ENCODE measurements at places on chromosomes 3 and 15.

DNA sequence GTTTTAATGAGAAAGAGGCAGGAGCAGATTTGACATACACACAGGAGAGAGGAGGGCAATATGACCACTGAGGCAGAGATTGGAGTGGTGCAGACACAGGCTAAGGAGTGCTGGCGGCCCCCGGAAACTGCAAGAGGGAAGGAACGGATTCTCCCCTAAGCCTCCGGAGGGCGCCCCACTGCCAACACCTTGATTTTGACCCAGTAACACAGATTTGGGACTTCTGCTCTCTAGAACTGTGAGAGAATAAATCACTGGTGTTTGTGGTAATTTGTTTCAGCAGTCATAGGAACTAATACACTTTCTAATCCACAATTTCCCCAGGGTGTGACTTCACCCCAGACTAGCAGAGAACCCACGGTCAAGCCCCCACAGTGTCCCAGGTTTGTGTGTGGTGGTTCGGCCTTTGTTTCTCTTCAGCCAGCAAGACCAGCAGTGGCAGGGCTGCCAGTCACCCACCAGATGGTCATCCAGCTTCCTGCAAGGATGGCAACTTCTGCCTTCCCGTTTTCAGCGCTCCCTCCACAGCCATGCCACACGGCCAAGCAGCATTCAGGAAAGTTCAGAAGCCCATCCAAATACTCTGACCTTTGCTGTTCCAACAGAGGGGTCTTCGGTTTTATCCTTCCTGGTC is 23.6 kb upstream of the TSPAN3 start:
- no peak for DNase-seq

- no peak for DNase-seq
Measured at GRCh38 chr3:3366386-3366785, 186.9 kb upstream of the CRBN start.

DNA sequence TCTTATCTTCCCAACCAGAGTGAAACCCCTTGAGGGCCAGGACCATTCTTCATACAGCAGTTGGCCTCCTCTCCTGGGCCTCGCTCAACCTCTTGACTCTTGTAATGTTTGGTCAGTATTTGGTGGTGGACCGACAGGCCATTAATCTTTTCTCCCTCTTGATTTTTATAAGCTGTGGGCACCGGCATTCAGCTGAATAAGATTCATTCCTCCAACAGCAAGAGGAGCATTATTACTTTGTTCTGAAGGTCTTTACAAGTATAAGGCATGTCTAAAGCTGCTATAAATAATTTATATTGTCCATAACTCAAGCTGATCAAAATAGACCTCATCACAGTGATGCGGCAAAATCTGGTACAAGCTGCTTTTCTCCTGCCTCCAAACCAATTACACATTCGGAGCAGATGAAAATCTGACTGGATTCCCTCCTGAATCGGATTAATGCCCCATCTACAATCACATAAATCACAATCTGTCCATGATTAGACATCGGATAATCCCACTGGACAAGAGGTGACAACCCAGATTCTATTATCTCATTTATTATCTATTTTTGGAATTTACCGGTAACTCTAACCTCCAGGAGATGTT is 8.4 kb upstream of the ISL2 start:
- DNase-seq = no peak

DNA sequence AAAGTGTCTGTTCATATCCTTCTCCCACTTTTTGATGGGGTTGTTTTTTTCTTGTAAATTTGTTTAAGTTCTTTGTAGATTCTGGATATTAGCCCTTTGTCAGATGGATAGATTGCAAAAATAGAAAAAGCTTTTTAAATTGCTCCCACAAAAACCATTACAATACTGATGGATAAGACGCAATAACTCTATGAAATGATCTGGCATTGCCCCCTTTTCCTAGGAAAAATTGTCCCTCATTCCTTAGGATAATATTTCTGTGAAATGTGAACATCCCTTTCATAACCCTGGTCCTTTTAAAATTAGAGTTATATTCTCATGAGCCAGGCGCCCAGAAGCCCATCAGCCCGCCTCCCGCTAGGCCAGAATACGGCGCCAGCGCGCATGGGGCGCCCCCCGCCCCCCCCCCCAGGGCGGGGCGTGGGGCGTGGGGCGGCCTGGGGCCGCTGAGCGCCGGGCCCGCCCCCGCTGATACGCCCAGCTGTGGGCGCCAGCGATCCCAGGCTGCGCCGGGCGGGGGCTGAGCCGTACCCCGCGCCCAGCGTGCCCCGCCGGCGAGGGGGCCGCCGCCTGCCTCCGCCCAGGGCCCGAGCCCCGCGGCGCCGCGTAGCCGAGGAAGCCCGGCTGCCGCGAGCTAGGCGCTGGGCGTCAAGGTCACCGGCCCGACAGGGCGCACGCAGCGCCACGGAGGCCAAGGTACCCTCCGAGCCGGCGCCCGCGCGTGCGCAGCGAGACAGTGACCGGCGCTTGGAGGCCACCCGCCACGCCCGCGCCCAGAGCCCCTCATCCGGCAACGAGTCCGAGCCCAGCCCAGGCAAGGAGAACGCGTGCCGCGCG is 11.1 kb upstream of the ROPN1B start:
- no peak for DNase-seq

DNA sequence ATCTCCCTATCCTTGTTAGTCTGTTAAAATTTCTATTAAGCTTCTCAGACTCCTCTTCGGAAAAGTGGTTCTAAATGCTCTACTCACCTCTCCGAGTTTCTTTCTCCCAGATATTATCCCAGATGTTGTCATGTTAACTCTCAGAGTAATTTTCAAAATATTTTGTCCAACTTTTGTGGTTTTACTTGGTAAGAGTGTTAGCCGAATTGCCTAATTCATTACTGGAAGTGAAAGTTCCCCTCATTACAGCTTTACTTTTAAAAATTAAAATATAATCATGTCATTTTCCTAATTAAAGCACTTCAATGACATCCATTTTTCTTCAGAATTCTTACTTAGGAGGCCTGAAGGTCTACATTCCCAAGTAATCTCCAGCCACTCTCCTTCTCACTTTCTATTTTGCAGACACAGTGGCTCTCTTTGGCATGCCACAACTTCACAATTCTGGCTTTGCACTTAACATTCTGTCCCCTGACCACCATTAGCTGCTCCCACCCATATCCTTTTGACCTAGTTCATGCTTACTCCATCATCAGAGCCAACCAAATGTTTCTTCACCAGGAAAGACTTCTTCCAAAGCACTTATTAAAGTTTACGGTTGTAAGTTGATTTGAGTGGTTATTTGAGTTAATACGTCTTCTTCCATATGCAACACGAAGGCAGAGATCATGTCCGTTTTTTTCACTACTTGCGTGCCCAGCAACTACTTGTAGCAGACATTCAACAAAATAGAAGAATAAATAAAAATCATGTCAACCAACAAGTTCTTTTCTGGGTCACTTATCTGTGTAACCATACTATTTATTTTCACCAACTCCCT is 10.2 kb upstream of the TIPARP start:
- DNase-seq = no peak

DNA sequence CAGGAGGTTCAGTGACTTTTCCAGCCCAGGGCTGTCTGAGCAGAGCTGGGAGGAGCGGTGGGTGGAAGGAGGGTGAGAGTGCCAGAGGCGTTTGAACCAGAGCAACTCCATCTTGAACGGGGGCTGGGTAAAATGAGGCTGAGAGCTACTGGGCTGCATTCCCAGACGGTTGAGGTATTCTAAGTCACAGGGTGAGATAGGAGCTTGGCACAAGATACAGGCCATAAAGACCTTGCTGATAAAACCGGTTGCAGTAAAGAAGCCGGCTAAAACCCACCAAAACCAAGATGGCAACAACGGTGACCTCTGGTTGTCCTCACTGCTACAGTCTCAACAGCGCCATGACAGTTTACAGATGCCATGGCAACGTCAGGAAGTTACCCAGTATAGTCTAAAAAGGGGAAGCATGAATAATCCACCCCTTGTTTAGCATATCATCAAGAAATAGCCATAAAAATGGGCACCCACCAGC is 60.2 kb downstream of the ABTB1 start:
- no peak for DNase-seq

GRCh38 chr3:8458711-8459110 is 42.9 kb upstream of the LMCD1 start:
- DNase-seq = no peak

DNA sequence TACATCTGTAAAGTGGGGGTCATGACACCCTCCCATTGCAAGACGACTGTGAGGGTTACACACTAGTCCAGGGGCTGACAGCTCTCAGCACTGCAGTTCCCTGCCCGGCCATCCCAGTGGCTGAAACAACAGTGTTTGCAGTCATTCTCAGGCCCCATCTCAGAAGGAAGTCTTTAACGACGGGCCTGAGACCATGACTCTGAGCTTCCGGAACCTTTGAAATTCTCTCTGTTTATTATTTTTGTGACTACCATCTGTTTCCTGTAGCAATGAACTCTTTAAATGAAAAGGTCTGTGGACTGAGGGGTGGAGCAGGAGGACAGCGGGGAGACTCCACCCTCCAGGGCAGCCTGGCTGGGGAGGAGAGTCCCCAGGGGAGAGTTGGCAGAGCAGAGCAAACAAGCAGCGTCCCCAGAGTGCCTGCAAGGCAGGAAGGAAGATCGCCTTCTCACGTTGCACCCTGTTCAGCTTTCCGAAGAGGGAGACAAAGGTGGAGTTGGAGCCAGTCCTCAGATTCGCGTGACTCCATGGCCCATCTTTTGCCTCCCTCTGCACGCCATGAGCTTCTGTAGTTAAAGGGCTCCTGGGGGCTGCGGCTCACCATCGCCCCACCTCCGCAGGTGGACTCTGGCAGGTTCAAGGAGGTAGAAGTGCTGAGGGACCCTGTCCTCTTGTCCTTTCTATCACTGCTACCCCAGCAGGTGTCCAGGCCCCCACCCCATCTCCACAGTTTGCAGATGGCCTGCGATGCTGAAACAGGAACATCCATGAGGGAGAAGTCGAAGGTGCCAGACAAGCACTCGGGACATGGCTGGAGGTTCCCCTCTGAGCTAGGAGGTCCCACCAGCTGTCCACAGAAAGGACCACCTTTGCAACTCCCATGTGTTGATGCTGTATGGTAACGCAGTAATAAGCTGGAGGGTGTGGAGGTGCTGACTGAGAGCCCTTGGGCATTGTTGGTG is 525.8 kb upstream of the PROK2 start:
- DNase-seq = peak; percentile 26

DNA sequence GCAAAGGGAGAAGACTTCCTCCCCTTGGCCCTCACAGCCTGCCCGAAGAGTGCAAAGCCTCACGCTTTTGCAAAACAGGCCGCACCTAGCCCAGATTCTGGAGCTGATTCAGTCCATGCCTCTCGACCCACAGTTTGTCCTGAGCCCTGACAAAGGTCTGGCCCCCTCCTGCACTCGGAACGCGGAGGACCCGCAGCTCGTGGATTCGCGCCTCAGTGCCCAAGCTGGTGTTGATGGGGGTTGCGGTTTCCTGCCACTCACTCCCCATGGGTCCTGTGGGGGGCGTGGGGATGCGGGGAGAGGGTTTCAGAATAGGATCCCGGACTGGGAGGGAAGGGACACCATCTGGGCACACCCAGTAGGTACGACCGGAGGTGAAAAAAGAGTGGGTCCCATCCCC is 594 bp upstream of the CRABP1 start:
- no peak for DNase-seq

GRCh38 chr15:75927601-75928000 is 23.9 kb downstream of the FBXO22 start:
- DNase-seq = no peak

DNA sequence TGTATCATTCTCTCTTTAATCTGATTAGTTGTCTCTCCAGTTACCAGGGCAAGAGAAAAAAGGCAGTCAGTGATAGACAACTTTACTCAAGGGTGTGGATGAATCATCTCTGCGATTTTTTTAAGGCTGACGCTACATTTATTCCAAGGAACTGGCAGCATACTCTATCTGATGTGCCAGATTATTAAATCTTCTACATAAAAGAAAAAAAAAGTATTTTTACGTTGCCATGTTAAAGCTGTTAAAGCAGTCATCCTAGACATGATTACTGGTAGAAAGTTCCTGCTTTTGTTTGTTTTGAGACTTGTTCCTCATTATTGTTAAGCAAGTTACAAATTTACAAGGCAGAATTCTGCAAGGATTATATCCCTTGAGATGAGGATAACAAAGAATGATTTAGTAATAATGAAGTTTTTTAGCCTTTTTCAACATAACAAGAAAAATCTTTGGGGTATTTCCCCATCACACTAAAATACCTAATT is 121.7 kb downstream of the CBLB start:
- DNase-seq = peak; percentile 63

- DNase-seq = no peak
Measured at GRCh38 chr3:10935846-10936631, 56.5 kb upstream of the SLC6A1 start.

- no peak for DNase-seq
Measured at GRCh38 chr3:126939338-126939718, 43.6 kb upstream of the PLXNA1 start.

GRCh38 chr3:48472673-48472922 is 26.1 kb downstream of the ATRIP start:
- DNase-seq = no peak

DNA sequence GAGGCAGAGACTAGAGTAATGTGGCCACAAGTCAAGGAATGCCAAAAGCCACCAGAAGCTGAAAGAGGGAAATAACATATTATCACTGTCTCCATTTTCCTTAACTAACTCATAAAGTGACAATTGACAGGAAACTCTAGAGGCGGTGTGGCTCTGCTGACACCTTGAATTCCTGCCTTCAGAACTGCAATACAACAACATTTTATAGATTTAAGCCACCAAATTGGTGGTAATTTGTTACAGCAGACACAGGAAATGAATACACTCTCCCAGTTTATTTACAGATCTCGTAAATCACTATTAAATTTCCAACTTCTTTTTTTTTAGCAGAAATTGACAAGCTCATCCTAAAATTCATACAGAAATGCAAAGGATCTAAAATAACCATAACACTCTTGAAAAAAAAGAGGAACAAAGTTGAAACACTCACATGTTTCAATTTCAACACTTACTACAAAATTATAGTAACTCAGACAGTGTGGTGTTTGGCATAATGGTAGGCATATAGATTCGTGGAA is 449.9 kb downstream of the OTOL1 start:
- no peak for DNase-seq

GRCh38 chr15:77251662-77252061 is 168.2 kb downstream of the PEAK1 start:
- DNase-seq = no peak

- no peak for DNase-seq
Measured at GRCh38 chr3:113839551-113839950, 963 bp downstream of the GRAMD1C start.

- no peak for DNase-seq
Measured at GRCh38 chr3:52037291-52037690, 19.1 kb downstream of the DUSP7 start.

DNA sequence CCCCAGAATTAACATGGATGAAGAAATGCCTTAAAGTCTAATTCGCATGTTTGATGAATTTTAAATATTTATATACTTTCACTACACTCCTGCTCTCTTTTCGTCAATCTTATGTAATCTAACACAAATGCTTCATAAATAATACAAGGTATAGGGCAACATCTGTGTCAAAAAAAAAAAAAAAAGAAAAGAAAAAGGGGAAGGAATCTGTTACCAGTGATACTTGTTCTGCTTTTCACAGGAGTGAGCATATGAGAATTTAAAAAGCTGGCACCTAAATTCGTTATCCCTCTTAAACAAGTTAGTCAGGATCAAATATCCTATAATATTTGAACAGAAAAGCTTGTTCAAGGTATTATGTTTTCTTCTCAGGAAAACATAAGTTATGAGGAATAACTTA is 243.8 kb downstream of the KCNH8 start:
- DNase-seq = no peak

- no peak for DNase-seq
Measured at GRCh38 chr15:75348034-75348561, 1.3 kb downstream of the NEIL1 start.
